SJSA1 (cell line): ENCODE measurements at places on chromosomes 13 and 19.

DNA sequence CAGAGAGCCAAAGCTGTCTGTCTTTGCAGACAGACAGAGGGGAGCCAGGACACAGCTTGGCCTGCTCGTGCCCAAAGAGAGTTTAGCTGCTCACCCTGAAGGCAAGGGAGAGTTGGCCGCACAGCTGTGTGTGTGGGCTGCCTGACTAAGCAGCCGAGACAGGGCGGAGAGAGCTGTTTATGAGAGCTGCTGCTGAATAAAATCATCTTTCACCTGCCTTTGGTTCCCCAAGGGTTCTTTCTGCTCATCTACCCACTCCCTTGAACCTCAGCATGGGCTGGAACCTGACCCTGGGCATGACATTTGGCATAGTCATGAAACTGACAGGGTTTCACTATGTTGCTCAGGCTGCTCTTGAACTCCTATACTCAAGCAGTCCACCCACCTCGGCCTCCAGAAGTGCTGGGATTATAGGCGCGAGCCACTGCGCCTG lies 98.2 kb downstream of the RBM26 start:
- peak; percentile 45 for DNase-seq

DNA sequence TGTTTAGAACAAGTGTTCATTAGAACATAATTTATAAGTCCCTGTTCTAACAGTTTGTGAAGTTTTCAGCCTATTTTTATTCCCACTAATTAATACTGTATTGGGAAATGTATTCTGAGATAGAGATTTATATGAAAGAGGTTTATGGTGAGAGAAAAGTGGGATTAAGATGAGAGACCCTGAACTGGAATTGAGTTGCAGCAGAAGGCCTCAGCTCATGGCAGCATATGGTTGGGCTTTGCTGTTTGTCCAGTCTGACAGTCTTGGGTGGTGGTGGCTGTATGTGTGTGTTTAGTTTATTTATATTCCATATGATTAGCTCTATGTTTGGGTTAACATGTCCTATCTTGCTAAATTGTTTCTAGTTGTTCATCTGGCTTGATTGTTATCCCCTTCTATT lies 575.1 kb downstream of the SLITRK5 start:
- no peak for DNase-seq

GRCh38 chr13:46211483-46212351 lies at the start of gene LRRC63:
TSS of gene LRRC63 (plus strand) at chr13:46211928. CDS start at chr13:46213035, 1,107 bp downstream.
- DNase-seq: peak; percentile 59

GRCh38 chr13:100637796-100638195 lies 36.8 kb downstream of the TMTC4 start:
- no peak for DNase-seq

- DNase-seq: peak; percentile 59
Measured at GRCh38 chr13:32284927-32285632, 30.1 kb downstream of the ZAR1L start.

DNA sequence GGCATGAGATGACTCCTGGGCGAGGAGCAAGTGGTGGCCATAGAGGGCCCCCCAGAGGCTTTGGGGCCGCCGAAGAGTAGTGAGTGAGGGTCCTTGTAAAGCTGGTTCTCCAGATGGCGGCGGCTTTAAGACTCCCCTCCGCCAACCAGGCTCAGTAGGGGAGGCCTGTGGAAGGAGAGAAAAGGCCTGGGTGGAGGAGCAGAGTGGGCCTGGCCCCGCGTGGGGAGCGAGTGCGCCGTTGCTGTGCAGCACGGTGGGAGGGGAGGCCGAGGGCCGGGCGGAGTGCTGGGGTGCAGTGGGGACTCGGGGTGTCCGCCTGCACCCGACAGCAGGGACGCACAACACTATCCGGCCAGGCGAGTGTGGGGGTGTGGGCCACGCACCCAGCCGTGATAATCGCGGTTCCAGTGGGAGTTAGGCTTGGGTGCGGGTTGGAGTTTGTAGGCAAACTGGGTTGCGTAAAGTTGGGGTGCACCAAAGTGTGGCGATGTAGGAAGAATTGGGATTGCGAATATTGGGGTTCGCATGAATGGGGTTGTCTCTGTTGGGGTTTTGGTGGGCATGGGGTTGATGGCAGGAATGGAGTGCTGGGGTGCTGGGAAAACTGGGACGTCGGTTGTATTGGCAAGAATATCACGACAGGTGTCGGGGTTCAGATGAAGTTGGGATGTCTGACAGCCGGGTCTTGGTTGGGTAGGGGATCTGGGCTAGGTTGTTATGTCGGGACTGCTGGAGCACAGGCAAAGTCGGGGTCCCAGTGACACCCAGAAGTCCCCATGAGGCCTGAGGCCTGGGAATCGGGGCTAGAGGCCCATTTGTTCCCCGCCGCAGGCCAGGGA lies 687 bp upstream of the CIRBP start:
- DNase-seq: no peak

DNA sequence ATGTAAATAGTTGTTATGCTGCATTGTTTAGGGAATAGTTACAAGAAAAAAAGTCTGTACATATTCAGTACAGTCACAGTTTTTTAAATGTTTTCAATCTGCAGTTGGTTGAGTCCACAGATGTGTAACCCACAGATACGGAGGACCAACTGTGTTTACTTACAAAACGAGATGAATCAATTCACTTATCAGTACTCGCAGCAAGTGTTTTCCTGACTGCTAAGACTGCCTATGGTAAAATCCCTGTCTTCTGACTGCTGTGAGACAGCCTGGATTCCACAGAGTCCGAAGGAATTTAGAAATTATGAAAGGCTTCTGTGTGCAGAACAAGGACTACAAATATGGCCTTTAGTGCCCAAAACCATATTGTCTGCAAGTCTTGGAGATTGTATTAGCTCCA lies 45.7 kb upstream of the C1QTNF9 start:
- no peak for DNase-seq

GRCh38 chr13:52949044-52949443 lies 79.6 kb upstream of the OLFM4 start:
- no peak for DNase-seq

DNA sequence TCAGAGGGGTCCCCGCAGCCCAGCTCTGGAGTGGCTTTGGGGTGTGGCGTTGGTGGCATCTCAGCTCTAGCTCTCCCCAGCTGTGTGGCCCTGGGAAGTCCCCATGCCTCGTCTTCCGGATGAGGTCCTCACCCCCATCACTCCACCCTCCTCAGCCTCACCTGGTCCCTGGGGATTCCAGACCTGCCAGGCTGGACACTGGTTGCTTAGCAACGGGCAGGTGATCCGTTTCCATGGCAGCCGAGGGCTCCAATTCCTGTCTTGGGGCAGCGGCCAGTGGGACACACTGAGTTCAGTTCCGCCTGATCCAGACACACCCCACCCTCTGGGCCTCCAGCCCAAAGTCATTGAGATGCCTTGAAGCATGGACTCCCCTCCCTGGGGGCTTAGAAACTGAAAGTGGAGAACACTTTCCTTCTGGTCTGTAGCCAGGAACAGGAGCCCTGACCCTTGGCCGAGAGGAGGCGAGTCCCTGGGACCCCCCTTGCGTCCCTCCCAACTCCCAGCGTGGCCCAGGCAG lies 7.7 kb upstream of the MISP start:
- DNase-seq: no peak

DNA sequence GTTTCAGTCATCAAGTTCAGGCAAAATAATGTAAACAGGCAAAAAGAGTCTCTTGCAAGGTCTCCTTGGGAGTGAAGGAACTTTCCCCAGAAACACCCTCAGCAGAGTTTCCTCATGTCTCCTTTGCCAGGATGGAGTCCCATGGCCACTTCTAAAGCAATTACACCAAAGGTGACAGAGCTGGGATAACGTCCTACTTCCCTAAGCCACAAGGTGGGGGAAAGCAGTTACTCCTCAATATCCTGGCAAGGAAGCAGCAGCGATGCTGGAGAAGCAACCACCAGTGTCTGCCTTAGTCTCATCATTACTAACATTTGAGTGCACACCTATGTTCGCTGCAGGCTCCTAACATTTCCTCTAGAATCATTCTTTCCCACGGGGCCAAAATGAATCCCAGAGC lies 88.6 kb downstream of the UBL3 start:
- no peak for DNase-seq

- DNase-seq: no peak
Measured at GRCh38 chr19:17910791-17911360, 21.9 kb upstream of the CCDC124 start.

DNA sequence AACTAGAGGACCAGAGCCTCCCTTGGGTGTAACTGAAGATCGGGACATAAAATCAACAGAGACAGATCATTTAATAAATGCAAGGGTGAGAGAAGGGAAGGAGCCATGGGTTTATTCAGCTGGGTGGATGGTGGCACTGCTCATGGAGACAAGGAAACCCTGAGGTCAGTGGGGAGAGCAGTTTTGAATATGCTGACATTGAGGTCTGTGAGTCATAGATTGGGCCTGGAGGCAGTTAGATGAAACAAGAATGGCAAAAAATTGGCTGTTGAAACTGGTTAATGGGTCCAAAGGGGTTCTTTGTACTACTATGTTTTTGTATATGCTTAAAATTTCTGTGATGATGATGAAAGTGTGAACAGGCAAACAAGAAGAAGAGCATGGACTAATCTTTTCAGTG lies 5.1 kb upstream of the GTF3A start:
- no peak for DNase-seq

- no peak for DNase-seq
Measured at GRCh38 chr13:93951951-93952350, 527.5 kb downstream of the DCT start.

- DNase-seq: peak; percentile 23
Measured at GRCh38 chr13:79749984-79750551, 269.1 kb downstream of the NDFIP2 start.

DNA sequence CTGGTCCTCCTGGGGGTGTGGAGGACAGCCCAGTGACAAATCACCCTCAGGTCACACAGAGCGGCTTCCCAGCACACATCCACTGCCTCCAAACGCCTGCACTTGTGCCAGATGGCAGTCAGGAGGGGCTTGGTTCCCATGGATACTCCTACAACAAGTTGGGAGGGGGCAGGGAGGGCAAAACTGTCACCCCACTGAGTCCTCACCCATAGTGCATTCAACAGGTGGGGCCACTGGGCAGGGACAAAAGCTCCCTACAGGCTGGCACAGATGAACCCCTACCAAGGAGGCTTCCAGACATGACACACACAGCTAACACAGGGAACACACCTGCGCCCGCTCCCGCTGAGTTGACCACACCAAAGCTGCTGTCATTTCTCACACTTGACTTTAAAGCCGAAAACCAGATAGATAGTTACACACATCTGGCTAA lies 120.5 kb downstream of the STK24 start:
- no peak for DNase-seq

- no peak for DNase-seq
Measured at GRCh38 chr13:46401432-46401831, 14.4 kb upstream of the RUBCNL start.

DNA sequence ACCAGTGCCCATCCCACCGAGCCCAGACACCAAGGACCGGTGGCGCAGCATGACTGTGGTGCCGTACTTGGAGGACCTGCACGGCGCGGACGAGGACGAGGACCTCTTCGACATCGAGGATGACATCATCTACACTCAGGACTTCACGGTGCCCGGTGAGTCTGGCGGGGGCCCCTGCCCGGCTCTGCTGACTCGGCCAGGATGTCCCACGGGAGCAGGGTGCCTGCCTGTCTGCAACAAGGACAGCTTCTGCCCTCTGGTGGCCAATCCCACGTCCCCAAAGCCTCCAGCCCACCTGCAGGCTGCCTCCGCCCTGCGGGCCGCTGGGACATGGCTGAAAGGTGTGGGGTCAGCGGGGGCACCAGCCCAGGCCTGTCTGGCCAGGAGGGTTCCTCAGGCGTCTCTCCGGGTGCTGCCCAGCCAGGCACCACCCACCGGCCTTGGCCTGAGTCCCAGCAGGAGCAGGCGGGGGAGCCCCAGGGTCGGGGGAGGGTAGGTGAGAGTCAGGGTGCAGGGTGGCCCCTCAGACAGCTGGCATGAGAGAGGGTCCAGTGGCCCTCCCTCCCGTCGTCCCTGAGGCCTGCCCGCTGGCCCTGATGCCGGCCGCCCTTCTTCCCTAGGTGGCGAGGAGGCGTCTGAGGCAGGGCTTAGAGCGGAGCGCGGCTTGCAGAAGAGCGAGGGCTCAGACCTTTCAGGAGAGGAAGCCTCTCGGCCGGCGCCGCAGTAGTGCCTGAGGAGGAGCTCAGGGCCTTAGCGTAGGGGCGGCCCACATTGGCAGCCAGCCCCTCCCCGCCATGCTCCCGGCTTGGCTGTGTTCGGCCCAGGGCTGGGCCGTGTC lies 14.6 kb downstream of the CBARP start:
- no peak for DNase-seq

DNA sequence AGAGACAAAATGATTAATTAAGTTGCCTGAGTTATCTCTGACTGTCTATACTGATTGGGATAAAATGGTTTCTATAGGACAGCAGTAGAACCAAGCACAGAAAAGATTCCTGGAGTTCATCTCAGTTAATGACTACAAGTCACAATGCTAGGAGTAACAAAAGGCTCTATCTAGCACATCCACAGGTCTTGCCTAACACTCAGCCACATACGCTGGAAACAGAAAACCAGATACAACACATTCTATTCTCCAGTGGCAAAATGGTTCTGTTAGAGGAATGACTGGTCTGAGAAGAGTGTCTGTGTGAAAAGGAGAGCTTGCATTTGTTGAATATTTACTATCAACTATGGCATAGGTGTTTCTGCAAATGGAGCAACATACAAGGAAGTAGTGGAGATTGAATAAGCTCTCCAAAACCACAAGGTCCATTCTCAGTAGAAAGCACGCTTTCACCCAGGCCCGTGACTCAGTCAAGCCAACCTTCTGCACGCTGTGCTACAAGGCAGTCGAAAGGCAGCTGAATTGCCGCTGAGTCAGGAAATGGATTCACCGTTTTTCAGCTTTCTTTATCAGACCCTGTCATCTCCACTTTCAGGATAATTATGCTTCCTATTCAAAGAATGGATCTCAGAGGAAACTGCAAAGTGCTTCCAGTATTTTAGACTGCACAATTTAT lies 761.5 kb downstream of the EFNB2 start:
- DNase-seq: peak; percentile 35

DNA sequence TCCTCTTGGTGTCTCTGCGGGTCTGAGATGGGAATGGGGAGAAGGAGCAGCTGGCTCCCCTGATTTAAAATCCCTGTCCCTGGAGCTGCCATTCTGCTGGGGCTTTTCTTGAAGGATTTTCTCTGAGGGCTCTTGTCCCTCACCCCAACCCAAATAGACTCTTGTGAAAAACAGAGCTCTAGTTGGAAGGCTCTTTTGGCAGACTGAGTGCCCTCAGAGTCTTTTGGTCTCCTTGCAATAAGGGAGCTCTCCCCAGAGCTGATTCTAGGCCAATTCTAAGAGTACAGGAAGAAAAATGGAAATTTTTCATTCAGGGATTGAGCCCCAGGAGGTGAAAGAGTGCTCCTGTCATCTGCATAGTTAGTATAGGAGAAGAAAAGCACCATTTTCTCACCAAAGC lies 238.3 kb downstream of the COG6 start:
- no peak for DNase-seq

- no peak for DNase-seq
Measured at GRCh38 chr19:3178377-3178972, at the start of gene S1PR4. TSS of gene S1PR4 (plus strand) at chr19:3178769. CDS start at chr19:3178793, 24 bp downstream.

GRCh38 chr19:12881172-12881808 lies at the start of gene DNASE2:
TSS of gene DNASE2 (minus strand) at chr19:12881449. CDS start at chr19:12881375, 74 bp downstream.
- DNase-seq: peak; percentile 93

- DNase-seq: no peak
Measured at GRCh38 chr19:11843722-11844121, 4.8 kb upstream of the ZNF439 start.

GRCh38 chr19:48804496-48804895 lies 6.3 kb downstream of the BCAT2 start:
- no peak for DNase-seq
